ENCODE measurements at places on chromosomes 12 and 14.

- DNase-seq = no peak
These were observed 919.9 kb upstream of the FLRT2 start for GRCh38 chr14:84610086-84610485.

- DNase-seq = no peak
These were observed 22.7 kb downstream of the CGRRF1 start for GRCh38 chr14:54532111-54533012.

GRCh38 chr12:118358612-118359540, 13.8 kb downstream of the TAOK3 start:
- no peak for DNase-seq

GRCh38 chr14:93009471-93010129, 86.7 kb downstream of the CHGA start:
- no peak for DNase-seq

GRCh38 chr14:34701808-34702207, 12.6 kb downstream of the CFL2 start:
- DNase-seq = no peak

DNA sequence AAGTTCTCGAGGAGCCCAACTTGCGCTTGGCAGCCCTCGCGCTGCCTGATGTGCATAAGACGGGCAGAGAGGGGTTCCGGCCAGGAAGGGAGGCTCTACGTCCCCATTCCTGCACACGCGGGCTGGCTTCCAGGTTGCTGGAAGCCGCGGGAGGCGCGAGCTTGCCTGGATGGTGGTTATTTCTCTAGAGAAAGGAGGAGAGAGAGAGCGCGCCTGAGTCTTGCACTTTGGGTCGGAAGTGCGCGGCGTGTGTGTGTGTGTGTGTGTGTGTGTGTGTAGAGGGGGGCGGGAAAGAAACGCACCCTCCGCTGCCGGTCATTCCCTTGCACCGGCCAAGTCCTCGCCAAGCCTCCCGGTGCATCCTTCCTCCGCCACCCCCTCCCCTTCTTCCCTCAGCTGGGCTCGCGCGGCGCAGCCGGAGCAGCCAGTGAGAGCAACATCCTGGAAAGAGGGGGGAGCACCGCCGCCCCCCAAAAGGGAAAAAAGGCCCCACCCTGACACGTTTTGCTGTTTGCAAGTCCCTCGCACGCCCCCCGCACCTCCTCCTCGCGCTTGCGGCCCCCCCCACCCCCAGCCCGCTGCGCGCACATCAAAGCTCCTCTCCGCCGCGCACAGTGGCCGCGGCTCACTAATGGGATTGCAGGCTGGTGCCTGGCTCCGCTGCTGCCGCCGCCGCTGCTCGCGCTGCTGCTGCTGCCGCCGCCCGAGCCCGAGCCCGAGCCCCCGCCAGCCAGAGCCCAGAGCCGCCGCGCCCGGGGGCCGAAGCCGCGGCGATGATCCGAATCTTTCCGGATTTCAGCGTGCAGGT, 4.4 kb upstream of the NPAS3 start:
- no peak for DNase-seq

DNA sequence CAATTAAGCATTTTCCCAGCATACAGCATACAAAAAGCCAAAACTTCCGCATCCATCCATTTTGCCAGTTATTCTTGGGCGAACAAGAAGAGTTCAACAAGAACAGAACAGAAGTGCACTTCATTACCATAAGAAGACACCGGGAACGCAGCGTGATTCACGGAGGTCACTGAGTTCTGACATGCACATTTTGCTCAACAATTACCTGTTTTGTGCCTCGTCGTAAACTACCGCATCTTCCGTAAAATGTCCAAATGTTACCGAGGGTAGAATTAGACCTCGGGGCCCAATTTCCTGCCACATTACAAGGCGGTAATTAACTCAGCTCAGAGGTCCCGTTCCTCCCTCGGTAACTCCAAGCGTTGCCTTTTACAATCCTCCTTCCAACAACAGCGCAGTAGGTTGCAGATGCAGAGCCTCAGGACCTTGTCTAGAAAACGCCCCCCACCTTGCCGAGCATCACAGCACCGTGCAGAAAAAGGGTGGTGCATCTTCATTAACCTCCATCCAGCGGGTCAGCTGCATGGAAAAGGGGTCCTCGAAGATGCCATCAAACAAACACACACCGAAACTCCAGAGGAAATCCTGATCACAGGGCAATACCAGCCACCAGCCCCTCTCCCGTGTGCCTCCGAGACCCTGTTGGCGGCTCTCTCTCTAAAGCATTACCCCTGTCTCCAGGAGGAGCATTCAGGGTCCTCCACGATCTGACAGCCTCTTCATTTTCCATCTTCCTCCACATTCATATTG, 125.2 kb downstream of the BCL11B start:
- no peak for DNase-seq

DNA sequence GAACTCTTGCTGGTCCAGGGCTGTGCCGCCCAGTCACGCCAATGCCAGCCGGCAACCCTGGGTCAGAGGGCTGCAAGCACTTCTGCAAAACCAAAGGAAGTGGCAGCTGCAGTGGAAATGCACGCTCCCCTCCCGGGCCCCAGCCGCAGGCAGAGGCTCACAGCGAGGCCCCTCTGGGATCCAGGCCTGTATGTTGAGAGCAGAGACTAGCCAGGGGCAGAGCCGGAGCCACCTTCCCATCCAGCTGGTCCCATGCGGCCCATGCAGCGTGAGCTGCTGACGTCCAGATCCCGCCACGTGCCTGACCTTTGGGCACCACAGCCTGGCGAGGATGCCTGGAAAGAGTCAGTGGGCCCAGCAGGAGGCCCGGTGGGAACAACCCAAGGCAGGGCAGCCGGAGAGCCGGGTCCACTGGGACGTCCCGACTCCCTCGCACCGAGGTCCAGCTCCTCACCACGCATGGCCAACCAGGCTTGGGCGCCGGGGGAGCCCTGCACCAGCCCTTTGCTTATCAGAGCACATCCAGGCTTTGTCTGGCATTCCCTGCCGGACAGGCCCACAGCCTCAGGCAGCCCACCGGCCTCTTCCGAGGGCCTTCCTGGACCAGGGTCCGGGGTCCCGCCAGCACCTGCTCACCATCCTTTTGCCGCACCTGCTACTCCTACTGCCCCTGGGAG, 4.3 kb downstream of the GPR132 start:
- DNase-seq = no peak

- no peak for DNase-seq
These were observed 283.1 kb downstream of the CACNA1C start for GRCh38 chr12:2335916-2336315.

DNA sequence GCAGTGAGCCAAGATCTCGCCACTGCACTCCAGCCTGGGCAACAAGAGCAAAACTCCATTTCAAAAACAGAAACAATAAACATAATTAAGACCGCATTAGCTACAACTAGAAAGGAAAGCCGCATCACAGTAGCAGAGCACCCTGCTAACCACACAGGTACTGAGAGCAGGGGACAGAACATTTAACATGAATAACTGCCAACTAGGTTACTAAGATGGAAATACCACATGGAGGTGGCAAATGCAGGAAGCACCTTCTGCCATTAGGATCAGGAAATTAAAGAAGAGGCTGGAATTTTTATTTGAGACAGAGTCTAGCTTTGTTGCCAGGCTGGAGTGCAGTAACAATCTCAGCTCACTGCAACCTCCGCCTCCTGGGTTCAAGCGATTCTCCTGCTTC, 41.9 kb downstream of the CDC42BPB start:
- DNase-seq = no peak

- no peak for DNase-seq
These were observed 3.2 kb upstream of the TESPA1 start for GRCh38 chr12:54987611-54988231.

DNA sequence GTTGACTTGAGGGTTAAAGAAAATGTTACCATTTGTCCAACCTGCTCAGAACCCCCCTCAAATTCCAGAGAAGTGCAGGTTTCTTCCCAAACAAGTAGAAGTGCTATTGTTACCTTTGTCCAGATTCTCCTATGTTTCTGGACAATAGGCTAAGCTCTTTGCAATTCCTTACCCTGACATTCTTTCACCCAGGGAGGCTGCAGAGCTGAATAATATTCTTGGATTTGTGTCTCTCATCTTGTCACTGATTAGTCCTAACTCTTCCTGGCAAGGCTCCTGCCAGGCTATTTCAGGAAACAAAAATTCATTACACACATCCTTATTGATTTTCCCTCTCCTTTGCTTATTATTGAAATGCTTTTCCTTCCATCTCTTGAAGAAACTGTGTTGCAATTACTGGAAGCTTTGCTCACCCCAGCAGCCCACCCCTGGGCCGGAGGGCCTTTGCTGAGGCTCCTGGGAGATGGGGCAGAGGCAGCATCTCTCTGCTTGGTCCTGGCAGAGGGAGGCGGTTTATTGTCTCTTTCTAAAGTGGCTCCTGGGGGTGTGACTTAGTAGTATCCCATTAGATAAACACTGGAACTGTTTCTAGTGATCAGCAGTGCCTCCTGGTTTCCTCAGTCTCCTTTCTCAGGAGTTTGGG, 207.5 kb upstream of the PELI2 start:
- no peak for DNase-seq

DNA sequence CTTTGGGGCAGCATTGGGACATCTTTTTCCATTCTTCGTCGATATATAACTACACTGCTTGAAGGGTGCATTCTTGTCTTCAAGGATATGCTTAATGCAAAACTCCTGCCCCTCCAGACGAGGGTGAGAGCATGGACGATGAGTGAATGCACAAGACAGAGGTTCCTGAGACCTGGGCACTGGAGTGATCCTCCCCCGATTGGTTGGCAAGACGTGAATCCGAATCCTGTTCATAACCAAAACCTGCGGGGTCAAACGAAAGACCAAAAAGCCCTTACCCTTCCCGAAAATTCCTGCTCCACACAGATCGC, 684 bp downstream of the KANSL2 start:
- no peak for DNase-seq

Data from T-helper 9 cell (primary cell).